ENCODE measurements at places on chromosomes 6 and 20. TPM values are rescaled to one million over a fixed set of nuclear protein-coding genes. Genes with fewer than 3 reads are reported as not detected.
A peak's percentile ranks its signal among the peaks of the same experiment; 100 is the strongest.

PREX1 gene
- 91.5 TPM for total RNA-seq

BPIFA3 gene
- not detected for total RNA-seq

SNAI1 gene
- 0.27 TPM for total RNA-seq

RHAG gene
- not detected for total RNA-seq

MTCH1 gene
- total RNA-seq: 109 TPM

MUC21 gene
- not detected for total RNA-seq

TNFRSF21 gene
- total RNA-seq: 0.97 TPM

GFOD1 gene
- 2.3 TPM for total RNA-seq

HTR1B gene
- total RNA-seq: not detected

GRCh38 chr6:24825130-24825630 is 26.5 kb upstream of the ARMH2 start:
- DNase-seq: no peak

DNA sequence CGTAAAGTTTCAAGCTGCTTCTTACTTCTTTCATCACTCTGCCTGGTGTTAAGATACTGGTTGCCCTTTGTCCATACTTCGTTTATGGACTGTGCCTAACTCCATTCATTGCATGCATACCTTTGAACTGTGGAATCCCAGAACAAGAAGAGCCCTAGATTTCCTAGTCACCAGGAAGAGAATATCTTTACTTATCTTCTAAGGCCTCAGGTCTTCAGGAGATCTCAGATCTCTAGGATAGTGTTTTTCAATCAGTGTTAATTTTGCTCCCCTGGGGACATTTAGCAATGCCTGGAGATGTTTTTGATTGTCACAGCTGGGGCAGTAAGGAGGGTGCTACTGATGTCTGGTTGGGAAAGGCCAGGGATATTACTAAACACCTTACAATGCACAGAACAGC is 35.5 kb upstream of the GJA1 start:
- DNase-seq: no peak

GRCh38 chr20:3248167-3248992 is 9.4 kb upstream of the SLC4A11 start:
- DNase-seq: peak; percentile 46

DNA sequence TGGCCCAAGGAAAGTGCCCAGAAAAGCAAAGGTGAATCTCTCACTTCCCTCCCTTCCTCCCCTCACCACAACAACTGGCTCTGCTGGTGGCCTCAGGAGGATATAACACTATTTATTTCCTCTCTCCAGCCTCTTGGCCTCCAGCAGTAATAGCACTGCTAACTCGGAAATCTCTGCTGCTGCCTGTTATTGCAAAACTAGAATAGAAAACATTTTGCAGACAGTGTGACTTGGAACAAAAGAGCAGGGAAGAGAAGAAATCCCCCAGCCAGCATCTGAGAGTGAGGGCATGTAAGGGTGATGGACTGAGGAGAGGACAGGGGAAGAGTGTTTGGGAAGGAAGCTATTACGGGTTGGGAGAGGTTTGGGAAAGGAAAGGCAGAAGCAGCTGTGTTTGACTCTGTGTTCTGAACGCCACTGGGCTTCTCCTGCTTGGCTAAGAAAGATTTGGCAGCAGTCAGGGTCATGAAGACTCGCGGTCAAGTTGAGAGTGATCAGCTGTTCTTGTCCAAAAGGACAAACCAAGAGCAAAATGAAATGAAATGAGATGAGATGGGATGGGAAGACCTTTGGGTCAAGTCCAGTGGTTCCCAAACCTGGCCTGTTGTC is 81.0 kb upstream of the SNX9 start:
- no peak for DNase-seq

DNA sequence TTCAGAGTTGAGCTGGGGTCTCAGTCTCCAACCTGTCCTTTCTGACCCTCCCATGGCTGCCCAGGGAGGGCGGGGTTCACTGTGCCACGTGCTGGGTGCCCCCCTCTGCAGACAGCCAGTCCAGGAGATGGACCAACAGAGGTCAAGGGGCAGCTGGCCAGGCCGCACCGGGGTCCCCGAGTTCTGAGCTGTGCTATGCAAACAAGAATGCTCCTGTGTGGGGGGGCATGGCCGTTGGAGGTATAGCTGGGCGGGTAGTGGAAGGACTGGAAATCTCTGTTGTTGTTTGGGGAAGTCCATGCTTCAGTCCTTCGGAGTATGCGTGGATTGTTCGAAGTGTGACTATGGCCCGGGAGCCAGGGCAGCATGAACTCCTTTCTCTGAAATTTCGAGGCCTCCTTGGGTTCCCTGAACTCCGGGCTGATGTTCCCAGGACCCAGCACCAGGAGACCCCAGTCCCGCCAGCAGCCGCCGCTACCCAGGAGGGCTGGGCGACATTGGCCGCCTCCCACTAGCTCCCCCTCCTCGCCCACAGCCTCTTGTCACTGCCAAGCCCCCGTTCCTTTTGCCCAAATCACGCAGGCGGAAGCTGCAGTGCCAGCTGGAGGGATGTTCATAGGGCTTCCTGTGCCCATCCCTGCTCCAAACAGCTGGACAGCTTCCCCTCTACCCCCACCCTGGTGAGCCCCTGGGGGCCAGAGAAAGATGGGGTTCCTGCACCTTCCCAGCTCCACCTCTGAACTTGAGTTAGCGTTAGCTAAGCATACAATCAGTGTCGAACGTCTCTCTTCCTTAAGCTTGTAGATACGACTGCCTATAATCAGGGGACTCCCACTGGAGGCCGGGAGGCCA is 126.6 kb downstream of the TAF4 start:
- no peak for DNase-seq

DNA sequence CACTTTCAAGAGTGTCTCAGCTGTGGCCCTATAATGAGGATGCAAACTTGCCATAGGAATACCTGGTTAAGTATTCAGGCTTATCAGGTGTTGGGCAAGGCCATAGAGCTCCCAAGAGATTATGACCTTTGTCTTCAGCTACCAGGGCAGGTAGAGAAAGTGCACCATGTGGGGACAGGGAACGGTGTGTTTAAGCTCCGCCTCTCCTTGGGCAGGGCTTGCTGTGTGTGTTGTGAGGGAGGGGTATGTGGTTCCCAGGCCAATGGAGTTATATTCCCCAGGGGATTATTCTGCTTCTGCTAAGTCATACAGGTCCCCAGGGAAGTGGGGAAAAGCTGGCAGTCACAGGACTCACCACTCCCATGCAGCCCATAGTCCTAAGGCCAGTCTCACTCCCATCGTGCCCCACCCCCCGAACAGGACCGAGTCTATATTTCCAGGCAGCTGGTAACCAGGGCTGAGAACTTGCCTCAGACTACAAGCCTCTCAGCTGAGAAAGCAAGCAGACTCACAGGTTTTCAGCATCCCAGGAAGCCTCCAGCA is 660.2 kb downstream of the HTR1B start:
- DNase-seq: no peak

DNA sequence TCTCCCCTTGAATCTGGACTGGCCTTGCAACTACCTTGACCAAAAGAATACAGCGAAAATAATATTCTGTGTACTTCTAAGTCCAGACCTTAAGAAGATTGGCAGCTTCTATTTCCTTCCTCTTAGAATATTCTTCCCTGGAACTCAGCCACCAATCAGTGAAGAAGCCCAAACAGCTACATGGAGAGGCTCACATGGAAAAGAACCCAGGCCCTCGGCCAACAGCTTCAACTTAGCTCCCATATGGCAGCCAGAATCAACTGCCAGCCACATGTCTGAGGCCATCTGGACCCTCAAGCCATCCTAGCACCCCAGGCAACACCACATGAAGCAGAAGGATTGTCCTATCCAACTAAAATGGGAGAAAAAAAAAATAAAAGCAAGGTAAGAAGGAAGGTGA is 178.8 kb downstream of the IBTK start:
- no peak for DNase-seq

DNA sequence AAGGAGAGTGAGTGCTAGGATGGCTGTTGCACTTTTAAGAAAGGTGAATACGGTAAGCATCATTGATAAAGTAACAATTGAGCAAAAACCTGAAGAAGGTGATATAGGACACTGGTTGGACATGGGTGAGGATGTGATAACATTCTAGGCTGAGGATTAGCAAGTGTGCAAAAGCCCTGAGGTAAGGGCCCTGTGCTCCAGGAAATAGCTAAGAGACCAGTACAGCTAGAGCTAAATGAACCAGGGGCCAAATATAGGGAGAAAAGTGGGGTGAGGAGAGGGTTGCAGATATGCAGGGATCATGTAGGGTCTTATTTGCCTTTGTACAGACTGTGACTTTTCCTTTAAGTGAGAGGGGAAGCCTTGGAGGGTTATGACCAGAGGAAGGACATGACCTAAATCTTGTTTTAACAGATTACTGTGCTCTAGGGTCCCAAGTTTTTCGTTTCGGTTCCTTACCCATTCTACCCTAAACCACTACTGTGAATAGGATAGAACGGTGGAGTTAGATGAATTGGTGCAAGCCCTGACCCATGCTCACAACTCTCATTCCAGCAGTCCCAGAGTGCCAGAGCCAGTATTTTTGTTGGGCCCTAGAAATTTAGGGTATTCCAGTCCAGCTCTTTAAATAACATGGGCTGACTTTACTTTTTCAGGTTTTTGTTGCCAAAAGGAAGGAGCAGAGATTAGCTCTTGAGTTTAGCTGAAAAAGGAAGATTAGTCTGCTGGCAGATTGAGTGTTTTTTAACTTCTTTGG is 10.7 kb downstream of the MAPK14 start:
- DNase-seq: no peak

- DNase-seq: no peak
Observed at GRCh38 chr6:124008000-124008987, 204.6 kb downstream of the NKAIN2 start.

DNA sequence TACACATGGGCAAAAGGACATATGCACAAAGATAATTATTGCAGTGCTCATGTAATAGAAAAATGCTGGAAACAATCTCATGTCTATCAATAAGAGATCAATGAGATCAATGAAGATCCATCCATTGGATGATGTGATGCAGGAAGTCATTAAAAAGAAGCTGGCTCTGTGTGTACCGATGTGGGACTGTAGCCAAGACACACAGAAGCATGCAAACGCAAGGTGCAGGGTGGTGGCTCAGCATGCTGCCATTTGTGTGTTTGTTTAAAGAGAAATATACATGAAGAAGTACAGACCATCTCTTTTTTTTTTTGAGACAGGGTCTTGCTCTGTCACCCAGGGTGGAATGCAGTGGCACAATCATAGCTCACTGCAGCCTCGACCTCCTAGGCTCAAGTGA is 33.1 kb upstream of the KCNB1 start:
- DNase-seq: no peak

- DNase-seq: no peak
Observed at GRCh38 chr20:16639027-16639941, 66.0 kb upstream of the KIF16B start.

DNA sequence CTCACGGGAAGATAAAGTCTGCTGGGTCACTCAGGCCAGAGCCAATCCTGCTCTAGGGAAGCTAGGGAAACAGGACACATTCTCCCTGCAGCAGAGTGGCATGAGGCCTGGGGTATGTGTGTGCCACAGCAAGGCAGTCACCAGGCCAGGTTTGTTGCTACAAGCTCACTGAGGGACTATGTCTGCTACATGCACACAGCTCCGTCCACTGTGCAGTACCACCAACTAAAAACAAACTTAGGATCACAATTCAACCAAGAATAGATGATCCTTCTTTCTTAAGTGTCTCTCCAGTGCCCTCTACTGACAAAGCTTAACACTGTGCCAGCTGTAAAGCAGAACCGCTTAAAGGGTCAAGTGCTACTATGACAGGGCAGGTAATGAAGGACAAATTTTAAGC is 192.5 kb downstream of the PTPRK start:
- DNase-seq: peak; percentile 24

DNA sequence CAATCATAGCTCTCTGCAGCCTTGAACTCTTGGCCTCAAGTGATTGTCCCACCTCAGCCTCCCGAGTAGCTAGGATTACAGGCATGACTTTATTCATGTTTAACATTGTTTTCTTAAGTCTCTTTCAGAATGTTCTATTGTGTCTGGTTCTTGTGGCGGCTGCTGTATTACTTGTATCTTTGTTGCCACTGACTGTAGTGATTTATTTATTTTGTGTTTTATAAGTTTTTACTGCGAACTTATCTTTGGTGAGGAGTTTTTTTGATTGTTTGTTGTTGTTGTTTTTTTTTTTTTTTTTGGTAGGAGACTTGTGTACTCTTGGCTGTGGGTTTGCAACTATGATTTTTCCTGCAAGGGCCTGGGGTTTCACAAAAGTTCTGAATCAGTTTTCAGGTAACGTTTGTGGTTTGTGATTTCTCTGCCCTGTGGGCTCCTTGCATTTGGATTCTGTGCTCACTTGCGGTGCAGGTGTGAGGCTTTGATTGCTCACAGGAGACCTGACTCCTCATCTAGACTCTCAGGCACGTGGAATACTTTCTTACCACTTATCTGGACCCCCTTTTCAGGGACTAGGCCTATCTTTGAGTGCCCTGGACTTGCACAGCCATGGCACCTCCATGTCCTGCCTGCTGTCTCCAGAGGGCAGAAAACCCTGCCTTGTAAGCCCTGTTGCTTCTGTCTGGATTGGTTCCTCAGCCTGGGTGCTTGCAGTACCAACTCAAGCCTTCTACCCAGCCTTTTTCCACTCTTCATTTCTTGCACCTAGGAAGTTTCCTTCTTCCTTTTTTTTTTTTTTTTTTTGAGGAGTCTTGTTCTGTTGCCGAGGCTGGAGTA is 25.2 kb downstream of the KIF25 start:
- no peak for DNase-seq

DNA sequence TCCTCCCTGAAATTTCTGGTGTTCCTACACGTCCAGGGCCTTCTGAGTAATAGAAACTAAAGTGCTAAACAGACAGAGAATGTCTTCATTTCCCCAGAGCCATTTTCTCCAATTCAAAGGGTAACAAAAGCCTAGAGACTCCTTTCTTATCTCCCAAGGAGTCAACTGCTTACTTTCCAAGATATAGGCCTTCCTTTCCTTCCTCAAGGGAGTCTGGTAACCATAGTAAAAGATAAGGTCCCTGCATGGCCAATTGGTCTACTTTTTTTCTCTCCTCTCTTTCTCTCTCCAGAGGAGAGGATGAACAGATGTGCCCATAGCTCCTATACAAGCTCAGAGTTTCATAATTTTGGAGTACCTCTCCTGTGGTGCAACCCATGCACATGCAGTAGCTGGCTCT is 185.7 kb downstream of the ASCC3 start:
- DNase-seq: no peak

- DNase-seq: no peak
Observed at GRCh38 chr20:47008842-47009518, 114.3 kb downstream of the EYA2 start.

DNA sequence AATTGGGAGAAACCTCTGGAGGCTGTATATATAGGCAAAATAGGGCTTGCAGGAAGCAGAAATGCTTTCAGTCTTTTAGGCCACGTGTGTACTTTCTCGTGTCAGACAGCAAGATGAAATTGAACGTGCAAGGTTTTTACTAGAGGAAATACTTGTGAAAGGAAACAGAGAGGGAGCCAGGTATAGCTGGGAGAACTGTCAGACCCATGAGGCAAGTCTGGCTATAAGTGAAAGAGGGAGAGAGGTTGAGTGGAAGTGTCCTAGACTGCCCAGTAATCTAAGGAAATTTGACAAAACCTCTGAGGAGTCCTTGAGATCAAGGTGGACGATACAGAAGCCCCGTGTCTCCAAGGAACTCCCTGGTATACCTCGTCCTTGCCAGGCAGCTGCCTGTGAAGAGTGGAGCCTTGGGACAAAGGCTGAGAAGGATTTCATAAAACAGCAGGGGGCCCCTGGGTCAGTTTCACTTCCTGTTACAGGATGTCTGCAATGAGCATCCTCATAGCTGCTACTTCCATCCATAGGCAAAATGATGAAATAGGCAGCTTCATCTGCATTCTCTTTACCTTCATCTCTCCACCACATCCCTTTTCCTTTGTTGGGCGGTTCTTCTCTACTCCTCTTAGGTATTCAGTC is 114.4 kb upstream of the MAP3K7 start:
- DNase-seq: no peak
